Peyer's patch (tissue), 4 donors: ENCODE measurements at places on chromosomes 7 and 10. TPM values are rescaled to one million over a fixed set of nuclear protein-coding genes. Genes with fewer than 3 reads are reported as not detected.

Gene IFIT2
- total RNA-seq = 4.1 TPM

GRCh38 chr10:43125274-43125845, 12.9 kb upstream of the CSGALNACT2 start:
- H3K4me1 ChIP-seq = no peaks in the 10 kb centered on the region
- no peaks in the 10 kb centered on the region for H3K27me3 ChIP-seq
- no peak overlapping the region for H3K4me3 ChIP-seq
- no peaks in the 10 kb centered on the region for H3K36me3 ChIP-seq
- H3K27ac ChIP-seq = no peak overlapping the region
- DNase-seq = peak; percentile 32

Gene PON1
- not detected for total RNA-seq

DNA sequence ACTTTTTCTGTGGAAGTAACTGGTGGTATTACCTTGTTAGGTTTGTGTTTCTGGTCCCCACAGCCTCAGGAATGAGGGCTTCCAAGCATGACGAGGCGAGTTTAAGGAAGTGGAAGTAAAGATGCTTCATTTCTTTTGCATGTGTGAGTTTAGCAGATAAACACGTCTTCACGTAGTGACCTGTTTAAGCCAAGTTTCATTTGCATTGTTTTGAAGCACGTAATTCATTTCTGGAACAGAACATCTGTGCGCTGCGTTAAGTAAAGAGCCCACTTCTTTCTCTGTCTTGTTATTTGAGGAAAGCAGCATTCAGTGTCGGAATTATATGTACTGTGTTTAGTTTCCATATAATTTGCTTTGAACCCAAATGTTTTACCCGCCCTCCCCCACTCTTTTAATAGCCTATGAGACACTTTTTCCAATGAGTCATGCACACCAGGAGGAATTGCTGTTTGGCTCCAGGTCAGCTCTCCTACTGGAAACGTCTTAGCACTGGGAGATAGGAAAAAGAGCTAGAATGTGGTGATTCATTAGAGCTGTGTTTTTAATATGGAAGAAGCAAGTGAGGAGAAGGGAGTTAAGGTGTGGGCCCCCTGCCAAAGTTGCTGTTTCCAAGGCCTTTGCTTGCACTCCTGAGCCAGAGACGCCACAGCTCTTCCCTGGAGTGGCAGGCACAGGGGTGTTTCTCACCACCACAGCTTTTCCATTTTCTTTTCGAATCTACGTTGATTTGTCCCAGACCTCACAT, 36.7 kb downstream of the BTBD16 start:
- H3K4me3 ChIP-seq = no peak overlapping the region
- no peaks in the 10 kb centered on the region for H3K36me3 ChIP-seq

Gene UCMA
- not detected for total RNA-seq

DNA sequence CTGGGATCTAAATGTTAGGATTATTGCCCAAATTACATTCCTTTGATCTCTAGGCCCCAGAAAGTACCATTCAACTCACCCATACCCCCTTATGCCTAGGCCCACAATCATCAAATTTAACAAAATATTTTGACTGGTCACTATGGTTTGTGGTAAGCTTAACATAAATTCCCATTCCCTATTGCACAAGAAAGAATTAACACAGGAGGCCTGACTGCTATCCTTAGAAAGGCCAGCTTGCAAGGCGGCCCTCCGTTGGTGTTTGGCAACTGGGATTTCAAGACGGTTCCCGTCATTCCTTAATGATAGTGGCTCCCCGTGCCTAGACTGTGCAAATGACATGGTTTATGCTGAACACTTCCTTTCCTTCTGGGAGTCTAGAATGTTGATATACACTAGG, 29.6 kb downstream of the ARHGAP21 start:
- no peaks in the 10 kb centered on the region for H3K4me1 ChIP-seq
- no peak overlapping the region for H3K27ac ChIP-seq
- no peak for DNase-seq
- no peak overlapping the region for H3K4me3 ChIP-seq
- no peaks in the 10 kb centered on the region for H3K36me3 ChIP-seq

DNA sequence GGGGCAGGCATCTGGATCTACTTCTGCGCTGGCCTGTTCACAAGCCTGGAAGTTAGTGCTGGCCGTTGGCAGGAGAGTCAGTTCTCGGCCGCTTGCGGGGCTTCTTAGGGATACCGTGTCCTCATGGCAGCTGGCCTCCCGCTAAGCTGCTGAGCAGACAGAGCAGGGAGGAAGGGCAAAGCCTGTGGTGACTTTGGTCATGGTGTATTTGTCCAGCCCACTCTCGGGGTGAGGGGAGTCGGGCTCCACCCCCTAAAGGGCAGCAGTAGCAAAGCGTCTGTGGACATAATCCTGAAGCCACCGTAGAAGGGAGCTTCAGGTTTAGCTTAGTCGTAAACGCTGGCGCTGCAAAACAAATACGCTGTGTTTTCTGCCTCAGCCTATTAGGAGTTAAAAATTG, 12.2 kb downstream of the UBE3C start:
- DNase-seq = no peak
- H3K4me3 ChIP-seq = no peak overlapping the region
- no peaks in the 10 kb centered on the region for H3K4me1 ChIP-seq
- no peak overlapping the region for H3K27ac ChIP-seq
- no peaks in the 10 kb centered on the region for H3K27me3 ChIP-seq

GRCh38 chr10:111151595-111152307, 74.9 kb downstream of the ADRA2A start:
- no peak overlapping the region for H3K27ac ChIP-seq
- H3K36me3 ChIP-seq = no peaks in the 10 kb centered on the region
- H3K4me3 ChIP-seq = no peak overlapping the region
- H3K4me1 ChIP-seq = no peaks in the 10 kb centered on the region

DNA sequence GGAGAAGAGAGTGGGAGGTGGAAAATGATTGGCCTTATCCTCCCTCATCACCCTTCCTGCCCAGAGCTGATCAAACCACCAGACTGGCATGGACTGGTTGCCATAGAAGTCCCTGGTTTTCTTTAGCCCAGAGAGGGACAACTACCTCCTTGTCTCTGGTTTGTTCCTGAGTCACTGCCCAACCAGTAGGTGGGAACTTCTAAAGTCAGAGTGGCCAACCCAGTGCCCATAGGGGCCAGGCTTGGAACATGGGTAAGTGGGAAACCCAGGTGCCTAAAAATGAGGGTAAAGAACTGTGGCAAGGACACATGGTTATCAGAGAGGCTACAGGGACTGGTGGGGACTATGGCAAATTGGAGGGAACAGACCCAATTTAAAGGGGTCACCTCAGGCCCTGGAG, 63.8 kb downstream of the FAM241B start:
- H3K4me1 ChIP-seq = no peaks in the 10 kb centered on the region
- DNase-seq = no peak
- no peaks in the 10 kb centered on the region for H3K27me3 ChIP-seq
- no peak overlapping the region for H3K27ac ChIP-seq
- no peak overlapping the region for H3K4me3 ChIP-seq

DNA sequence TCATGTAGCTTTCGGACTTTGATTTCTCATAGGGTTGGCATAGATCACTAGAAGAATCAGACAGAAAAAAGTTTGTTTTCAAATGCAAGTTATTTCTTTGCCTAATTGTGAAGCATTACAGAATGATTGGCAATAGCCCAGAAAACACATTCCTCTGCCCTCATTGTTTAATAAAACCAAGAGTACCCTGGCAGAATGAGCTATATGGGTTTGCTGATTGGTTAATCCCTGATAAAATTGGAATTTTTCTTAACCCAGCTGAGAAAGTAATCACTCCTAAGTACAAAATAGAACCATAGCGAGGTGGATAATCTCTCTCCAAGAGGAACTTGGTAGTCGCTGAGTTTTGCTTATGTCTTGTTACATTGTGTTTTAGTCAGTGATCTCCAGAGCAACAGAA, 30.9 kb upstream of the CREB5 start:
- H3K4me1 ChIP-seq = no peaks in the 10 kb centered on the region
- no peak for DNase-seq
- H3K27me3 ChIP-seq = no peaks in the 10 kb centered on the region
- H3K4me3 ChIP-seq = no peak overlapping the region
- no peak overlapping the region for H3K27ac ChIP-seq
- H3K36me3 ChIP-seq = no peaks in the 10 kb centered on the region

GRCh38 chr10:46292573-46293023, 5.8 kb downstream of the ANTXRL start:
- no peaks in the 10 kb centered on the region for H3K27me3 ChIP-seq
- no peak overlapping the region for H3K4me3 ChIP-seq
- no peaks in the 10 kb centered on the region for H3K4me1 ChIP-seq
- H3K27ac ChIP-seq = no peak overlapping the region

DNA sequence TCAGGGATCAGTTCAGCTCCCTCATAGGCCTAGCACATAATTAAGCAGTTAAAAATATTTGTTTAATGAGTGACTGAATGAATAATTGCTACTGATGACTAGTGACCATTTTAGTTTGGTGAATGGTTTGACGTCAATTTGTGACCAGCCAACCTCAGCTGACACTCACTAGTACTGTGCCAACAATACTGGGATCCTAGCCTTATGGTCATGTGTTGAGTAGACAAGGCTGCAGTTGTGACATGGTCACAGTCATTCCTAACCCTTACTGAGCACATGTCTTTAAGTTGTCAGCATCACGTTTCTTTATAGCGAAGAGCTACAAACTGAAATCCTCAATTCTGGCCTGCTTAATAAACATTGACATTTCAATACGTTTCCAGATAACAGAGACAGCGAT, 86.9 kb upstream of the SLC26A5 start:
- no peak for DNase-seq
- H3K4me1 ChIP-seq = no peaks in the 10 kb centered on the region
- H3K4me3 ChIP-seq = no peak overlapping the region
- H3K27ac ChIP-seq = no peak overlapping the region

GRCh38 chr10:79149662-79150443, 81.1 kb downstream of the ZMIZ1 start:
- H3K4me1 ChIP-seq = no peaks in the 10 kb centered on the region
- peak; percentile 86 for DNase-seq
- no peak overlapping the region for H3K4me3 ChIP-seq
- H3K27ac ChIP-seq = peak overlapping the region; percentile 69
- no peaks in the 10 kb centered on the region for H3K27me3 ChIP-seq

Gene MYL10
- not detected for total RNA-seq

DNA sequence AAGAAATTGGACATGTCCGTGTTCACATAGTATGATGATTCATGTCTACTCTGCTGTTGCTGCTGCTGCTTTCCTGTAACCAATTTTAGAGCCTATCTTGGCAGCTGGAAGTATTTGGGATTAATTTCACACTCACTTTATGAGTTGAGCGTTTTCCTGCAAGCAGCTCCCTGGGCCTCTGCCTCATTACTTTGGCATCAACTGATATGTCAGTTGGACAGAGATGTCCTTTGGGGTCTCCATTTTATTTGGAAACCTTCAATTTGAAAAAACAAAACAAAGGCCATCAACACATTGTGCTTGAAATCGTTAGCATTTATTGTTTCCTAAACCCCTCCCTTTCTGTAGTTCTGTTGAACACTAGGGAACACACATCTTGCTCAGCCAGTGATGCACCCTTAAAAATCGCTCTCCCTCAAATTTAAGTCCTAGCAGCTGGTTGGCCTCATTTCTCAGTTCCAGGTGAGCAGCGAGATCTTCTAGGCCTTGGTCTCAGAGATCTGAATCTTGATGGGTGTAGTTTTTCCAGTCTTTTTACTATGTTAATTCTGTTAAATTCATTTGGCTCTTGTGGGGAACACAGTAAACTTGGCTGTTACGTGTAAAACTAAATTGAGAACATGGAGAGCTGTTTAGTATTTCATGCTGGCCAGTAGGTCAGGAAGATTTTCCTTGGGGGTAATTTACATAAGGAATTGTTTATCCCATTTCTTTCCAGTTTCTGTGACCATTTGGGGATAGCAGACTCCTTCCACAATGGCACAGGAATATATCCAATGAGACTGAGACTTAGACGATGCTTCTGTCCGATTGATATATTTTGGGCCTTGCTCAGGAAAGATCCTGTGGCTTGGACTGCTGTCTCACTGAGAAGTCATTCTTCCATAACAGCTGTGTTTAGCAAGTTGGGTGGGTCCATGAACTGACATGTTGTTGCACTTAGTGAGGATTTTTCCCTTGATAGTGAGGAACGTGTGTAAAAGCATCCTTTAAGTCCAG, 371.6 kb downstream of the BBS9 start:
- DNase-seq = no peak
- H3K27me3 ChIP-seq = no peaks in the 10 kb centered on the region

DNA sequence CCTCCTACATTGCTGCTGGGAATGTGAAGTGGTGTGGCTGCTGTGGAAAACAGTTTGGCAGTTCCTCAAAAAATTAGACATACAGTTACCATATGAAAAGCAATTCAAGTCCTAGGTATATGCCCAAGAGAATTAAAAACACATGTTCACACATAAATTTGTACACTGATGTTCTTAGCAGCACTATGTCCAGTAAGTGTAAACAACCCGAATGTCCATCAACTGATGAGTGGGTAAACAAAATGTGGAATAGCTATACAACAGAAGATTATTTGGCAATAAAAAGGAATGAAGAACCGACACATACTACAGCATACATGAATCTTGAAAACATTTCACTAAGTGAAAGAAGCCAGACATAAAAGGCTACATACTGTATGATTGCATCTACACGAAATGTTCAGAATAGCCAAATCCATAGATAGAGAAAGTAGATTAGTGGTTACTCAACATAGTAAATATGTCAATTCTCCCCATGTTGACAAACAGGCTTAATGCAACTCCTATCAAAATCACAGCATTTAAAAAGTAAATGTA, 17.2 kb downstream of the CEP41 start:
- no peaks in the 10 kb centered on the region for H3K27me3 ChIP-seq
- no peaks in the 10 kb centered on the region for H3K36me3 ChIP-seq
- DNase-seq = no peak
- H3K4me1 ChIP-seq = no peaks in the 10 kb centered on the region
- H3K4me3 ChIP-seq = no peak overlapping the region
- no peak overlapping the region for H3K27ac ChIP-seq

DNA sequence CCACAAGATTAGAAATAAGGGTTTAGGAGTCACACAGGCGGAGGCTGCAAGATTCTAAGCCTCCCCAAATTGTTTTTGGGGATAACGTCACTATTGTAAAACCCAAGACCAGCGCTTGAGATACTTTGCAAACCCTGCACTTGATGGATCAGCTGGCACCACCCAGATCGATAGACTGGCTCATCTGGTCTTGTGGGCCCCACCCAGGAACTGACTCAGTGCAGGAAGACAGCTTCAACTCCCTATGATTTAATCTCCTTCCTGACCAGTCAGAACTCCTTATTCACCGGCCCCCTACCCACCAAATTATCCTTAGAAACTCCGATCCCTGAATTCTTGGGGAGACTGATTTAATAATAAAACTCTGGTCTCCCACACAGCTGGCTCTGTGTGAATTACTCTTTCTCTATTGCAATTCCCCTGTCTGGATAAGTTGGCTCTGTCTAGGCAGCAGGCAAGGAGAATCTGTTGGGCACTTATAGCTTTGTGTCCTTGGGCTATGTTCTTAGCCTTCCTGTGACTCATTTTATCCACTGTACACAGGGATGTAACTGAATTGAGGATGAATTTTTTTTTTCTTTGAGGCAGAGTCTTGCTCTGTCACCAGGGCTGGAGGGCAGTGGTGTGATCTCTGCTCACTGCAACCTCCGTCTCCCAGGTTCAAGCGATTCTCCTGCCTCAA, 64.4 kb upstream of the CARD11 start:
- no peaks in the 10 kb centered on the region for H3K4me1 ChIP-seq
- H3K27me3 ChIP-seq = no peaks in the 10 kb centered on the region
- H3K27ac ChIP-seq = no peak overlapping the region
- H3K4me3 ChIP-seq = no peak overlapping the region
- no peaks in the 10 kb centered on the region for H3K36me3 ChIP-seq

Gene AP3M1
- total RNA-seq = 22.3 TPM

Gene CCDC3
- 2.8 TPM for total RNA-seq
